ENCODE measurements at places on chromosomes 11 and 22. TPM values are rescaled to one million over a fixed set of nuclear protein-coding genes. Genes with fewer than 3 reads are reported as not detected.

The ADORA2A gene
- 18.5 TPM for total RNA-seq

The FGF4 gene
- total RNA-seq = not detected

The HSPB2 gene
- not detected for total RNA-seq

The PGA5 gene
- total RNA-seq = 1.2 TPM

The RFPL2 gene
- 11.8 TPM for total RNA-seq

The OR6A2 gene
- total RNA-seq = 0.51 TPM

The KDM4F gene
- not detected for total RNA-seq

The NUDT8 gene
- 6.8 TPM for total RNA-seq

The OR51L1 gene
- not detected for total RNA-seq

The BDNF gene
- 0.10 TPM for total RNA-seq

The APOL4 gene
- 4.4 TPM for total RNA-seq

The CADM1 gene
- 65.5 TPM for total RNA-seq

The OR5D18 gene
- not detected for total RNA-seq

The CRYBA4 gene
- total RNA-seq = 0.46 TPM

The SCYL1 gene
- total RNA-seq = 99.1 TPM

The SF3B2 gene
- total RNA-seq = 174 TPM

The TEX54 gene
- not detected for total RNA-seq

The OR52E2 gene
- not detected for total RNA-seq

The SERPINH1 gene
- 449 TPM for total RNA-seq

The SLC16A8 gene
- not detected for total RNA-seq

The POU2AF1 gene
- total RNA-seq = not detected

The GP1BB gene
- total RNA-seq = not detected

The P2RY6 gene
- 0.74 TPM for total RNA-seq

The MMP8 gene
- total RNA-seq = not detected

The HPX gene
- total RNA-seq = 1.4 TPM

The OR9G1 gene
- not detected for total RNA-seq

The APOC3 gene
- not detected for total RNA-seq

The ABTB2 gene
- 72.8 TPM for total RNA-seq

The AIFM3 gene
- total RNA-seq = 0.15 TPM

The HOATZ gene
- total RNA-seq = not detected

The FIBIN gene
- not detected for total RNA-seq

The C2CD3 gene
- 23.9 TPM for total RNA-seq

The CCDC188 gene
- not detected for total RNA-seq

The INS gene
- total RNA-seq = not detected

The OR4S1 gene
- not detected for total RNA-seq

The C11orf52 gene
- total RNA-seq = 2.8 TPM

The TMEM80 gene
- total RNA-seq = 22.9 TPM

The LDHAL6A gene
- not detected for total RNA-seq

The KIF18A gene
- total RNA-seq = 4.9 TPM

The C11orf87 gene
- 0.46 TPM for total RNA-seq

The CDC42EP2 gene
- total RNA-seq = 37.7 TPM

The VPS37C gene
- 23.9 TPM for total RNA-seq

The PLAAT3 gene
- 14.1 TPM for total RNA-seq

The OR8D1 gene
- total RNA-seq = not detected

The F2 gene
- 4.4 TPM for total RNA-seq

The RFPL1 gene
- total RNA-seq = not detected

The NPAS4 gene
- not detected for total RNA-seq

The NADSYN1 gene
- 69.0 TPM for total RNA-seq

The SAA2 gene
- not detected for total RNA-seq

The TRIM44 gene
- total RNA-seq = 48.6 TPM

The TREH gene
- total RNA-seq = not detected

The OR8G5 gene
- total RNA-seq = 0.18 TPM

The CHRNA10 gene
- 0.72 TPM for total RNA-seq

The MMP3 gene
- not detected for total RNA-seq

Measured in endothelial cell (in vitro differentiated cells).